NCI-H2081 treated with DMSO at 0.1 percent for 48 hours (cell line): ENCODE measurements at places on chromosomes 1 and 21.

- peak; percentile 18 for DNase-seq
Measured at GRCh38 chr1:76330991-76331603, 256.6 kb downstream of the ST6GALNAC3 start.

GRCh38 chr1:201134405-201134804 lies 7.4 kb upstream of the ASCL5 start:
- no peak for DNase-seq

GRCh38 chr1:198649968-198650338 lies 11.1 kb downstream of the PTPRC start:
- no peak for DNase-seq

DNA sequence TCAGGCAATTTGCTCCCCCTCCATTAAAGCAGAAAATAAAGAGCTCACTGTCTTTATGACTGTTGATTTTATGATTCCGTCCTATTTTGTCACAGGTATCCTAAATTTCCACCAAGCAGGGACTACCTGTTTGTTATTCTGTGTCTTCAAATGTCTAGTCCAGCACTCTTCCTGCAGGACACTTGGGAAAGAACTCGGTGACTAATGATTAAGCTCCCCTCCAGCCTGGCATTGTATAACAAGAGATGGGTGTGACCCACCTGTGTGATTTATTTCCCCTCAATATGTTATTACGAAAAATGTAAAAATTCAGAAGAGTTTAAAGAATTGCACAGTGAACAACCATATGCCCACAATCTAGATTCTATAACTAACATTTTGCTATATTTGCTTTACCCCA lies 42.9 kb upstream of the LRRN2 start:
- DNase-seq = no peak

- no peak for DNase-seq
Measured at GRCh38 chr1:172845371-172845770, 186.5 kb downstream of the FASLG start.

DNA sequence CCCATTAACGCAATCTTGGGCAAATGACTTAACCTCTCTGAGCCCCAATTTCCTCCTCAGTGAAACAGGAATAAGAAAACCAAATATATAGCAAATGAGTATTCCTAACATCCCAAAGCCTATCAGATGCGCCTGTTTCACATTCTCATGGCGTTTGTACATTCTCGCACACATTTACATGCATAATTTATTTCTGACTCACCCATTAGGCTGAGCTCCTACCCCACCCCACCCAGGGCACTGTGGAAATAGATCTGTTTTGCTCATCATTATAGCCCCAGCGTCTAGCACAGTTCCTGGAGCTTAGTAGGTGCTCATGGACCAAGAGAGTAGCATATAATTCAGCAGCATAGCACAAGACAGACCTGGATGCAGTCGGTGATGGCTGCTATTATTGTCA lies 146.1 kb upstream of the VANGL1 start:
- DNase-seq = no peak

DNA sequence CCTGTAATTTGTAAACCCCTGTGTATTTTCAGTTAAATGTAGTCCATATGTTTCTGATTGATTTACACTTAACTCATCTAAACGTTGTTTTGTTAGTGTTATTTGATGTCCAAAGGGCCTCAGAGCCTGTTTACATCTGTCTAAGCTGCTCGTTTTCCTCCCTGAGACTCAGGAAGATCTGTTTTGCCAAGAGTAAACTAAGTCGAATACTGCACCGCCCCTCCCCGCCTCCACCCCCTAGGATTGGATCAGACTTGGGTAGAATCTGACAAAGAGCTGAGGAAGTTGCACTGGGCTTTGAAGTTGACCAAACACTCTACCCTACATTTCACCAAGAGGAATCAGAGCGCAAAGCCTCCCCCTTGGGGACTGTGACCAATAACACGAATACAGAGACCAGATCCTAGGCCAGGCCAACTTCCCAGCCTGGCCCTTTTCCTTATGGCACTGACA lies 206.9 kb upstream of the LMO4 start:
- DNase-seq = no peak
